ENCODE measurements at places on chromosomes 7 and 10.

DNA sequence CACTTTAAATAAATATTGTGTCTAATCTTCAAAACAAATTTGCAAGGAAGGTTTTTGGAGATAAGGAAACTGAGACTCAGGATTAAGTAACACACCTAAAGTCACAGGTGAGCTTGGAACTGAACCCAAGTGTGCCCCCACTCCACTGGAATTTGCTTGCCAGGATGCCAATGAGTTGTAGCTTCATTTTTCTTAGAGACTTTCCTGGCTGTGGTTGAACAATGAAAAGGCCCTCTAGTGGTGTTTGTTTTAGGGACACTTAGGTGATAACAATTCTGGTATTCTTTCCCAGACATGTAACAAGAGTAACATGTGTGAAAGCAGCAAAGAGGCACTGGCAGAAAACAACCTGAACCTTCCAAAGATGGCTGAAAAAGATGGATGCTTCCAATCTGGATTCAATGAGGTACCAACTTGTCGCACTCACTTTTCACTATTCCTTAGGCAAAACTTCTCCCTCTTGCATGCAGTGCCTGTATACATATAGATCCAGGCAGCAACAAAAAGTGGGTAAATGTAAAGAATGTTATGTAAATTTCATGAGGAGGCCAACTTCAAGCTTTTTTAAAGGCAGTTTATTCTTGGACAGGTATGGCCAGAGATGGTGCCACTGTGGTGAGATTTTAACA, 1.5 kb downstream of the IL6 start:
- no peak for DNase-seq

- no peak for DNase-seq
Measured at GRCh38 chr7:80154656-80155333, 20.2 kb downstream of the GNAI1 start.

- no peak for DNase-seq
Measured at GRCh38 chr10:22174442-22174841, 43.4 kb downstream of the EBLN1 start.

DNA sequence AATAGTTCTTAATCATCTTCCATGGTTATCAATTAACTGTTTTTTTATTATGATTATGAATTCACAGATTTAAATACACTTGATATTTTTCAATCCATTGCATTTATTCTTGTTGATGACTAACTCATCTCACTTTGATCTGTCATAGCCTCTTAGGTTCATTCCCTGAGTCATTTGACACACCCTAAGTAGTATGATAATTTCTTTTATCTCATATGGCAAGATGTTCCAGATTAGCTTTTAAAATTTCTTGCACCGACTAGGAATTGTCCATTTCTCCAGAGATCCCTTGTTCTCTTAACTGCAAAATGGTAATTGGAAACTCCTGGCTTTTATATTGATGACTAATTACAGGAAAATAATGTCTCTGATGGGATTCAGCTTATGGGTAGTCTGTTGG, 87.6 kb upstream of the CCDC6 start:
- no peak for DNase-seq

All from activated gamma-delta T cell treated with Interleukin-2 at 50 U/mL for 16 hours (primary cell).